Cardiac muscle cell (in vitro differentiated cells and primary cell): ENCODE measurements at places on chromosomes 11 and 22.
A peak's percentile ranks its signal among the peaks of the same experiment; 100 is the strongest.

DNA sequence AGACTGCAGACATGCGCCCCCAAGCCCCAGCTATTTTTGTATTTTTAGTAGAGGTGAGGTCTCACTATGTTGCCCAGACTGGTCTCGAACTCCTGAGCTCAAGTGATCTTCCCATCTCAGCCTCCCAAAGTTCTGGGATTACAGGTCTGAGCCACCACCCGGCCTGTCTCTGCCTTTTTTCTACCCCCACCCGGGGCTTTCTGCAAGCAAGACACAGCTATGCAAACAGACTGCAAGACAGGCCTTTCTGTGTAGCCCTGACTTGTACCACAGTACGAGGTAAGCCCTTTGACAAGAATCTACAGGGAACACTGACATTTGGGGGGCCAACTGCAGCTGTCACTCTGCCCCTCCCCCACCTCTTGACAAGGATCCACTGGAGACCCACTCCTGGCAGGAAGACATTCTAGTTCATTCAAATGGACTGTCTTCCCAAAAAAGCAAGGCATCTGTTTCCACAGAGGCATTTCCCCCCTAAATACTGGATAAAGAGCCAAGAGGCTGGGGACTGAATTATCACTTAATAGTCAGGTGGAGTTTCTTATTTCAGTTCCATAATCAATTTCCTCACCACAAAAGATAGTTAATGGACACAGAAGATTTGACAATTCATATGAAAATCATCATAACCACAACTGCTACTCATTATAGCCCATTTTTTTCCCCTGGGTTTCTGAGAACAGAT, 118.2 kb downstream of the ABTB2 start:
- DNase-seq, result no peak

- DNase-seq, result no peak
Measured at GRCh38 chr22:30636226-30637077, 871 bp downstream of the SLC35E4 start.

GRCh38 chr11:10294290-10294953, 403 bp upstream of the SBF2 start:
- peak; percentile 83 for DNase-seq

DNA sequence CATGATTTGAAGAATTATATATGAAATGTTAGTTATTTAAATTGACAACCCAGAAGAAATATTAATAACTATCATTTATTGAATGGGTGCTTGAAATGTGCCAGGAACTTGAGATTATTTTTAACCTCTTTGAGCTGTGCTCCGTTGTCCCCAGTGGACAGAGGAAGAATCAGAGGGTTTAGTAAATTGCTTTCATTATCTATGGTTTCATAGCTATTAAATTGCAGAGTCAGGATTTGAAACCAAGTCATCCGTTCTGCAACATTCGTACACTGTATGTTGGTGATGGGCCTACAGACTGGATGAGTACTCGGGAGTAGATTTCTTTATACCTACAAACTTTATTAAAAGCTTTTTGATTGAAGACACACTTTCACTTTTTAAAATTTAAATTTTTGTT, 4.9 kb downstream of the HSD17B12 start:
- peak; percentile 8 for DNase-seq

GRCh38 chr11:118618991-118619375, 11.6 kb downstream of the PHLDB1 start:
- peak; percentile 87 for DNase-seq

GRCh38 chr22:25068707-25069106, 116.2 kb downstream of the KIAA1671 start:
- DNase-seq, result no peak

- no peak for DNase-seq
Measured at GRCh38 chr11:95780544-95780943, 9.0 kb downstream of the FAM76B start.

GRCh38 chr11:4164884-4165590, 70.4 kb downstream of the RRM1 start:
- DNase-seq, result no peak

GRCh38 chr22:36850682-36851081, 10.1 kb upstream of the NCF4 start:
- DNase-seq, result no peak

- DNase-seq, result no peak
Measured at GRCh38 chr11:70630816-70631623, 232.7 kb downstream of the CTTN start.

DNA sequence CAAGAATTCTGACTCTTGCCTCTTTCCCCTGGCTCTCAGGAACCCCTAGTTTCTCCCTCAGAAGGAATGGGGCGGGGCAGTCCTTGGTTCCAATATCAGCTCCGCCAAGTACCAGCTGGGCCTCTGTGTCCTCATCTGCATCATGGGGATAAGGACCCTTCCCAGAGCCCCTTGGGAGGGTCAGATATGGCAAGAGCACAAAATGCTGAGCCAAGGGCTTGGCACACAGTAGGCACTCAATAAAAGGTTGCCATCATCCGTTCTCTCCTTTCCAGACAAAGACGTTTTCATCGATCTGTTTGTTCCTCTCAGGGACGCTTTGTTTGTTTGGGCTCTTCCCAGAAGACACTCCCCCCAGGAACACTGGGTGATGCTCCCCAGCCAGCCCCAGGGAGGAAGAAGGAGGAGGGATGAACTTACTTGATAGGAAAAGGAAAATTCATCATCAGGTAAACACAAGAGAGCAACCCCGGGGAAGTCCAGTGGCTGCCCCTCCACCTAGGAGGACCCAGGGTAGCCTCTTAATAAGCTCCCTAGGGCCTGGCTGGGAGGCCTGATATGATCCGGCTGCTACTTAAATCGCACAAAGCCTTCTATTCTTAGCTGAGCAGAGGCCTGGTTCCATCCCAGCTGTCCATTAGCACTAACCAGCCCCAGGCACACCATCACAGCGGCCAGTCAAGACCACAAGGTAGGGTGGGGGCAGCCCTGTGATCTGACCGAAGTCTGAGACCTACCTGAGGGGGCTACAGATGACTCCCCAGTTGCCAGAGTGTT, 19.6 kb downstream of the GDPD5 start:
- peak; percentile 23 for DNase-seq
